ENCODE measurements at places on chromosomes 4 and X.

GRCh38 chr4:11748164-11748872 lies 319.6 kb upstream of the HS3ST1 start:
- peak; percentile 37 for DNase-seq
- H3K27ac ChIP-seq: 0 out of 2 replicates have a peak overlapping the region, but pooled peaks have one; percentile 2
- no peaks in the 10 kb centered on the region for H3K27me3 ChIP-seq

GRCh38 chrX:150768580-150769190 lies 75.5 kb downstream of the MTMR1 start:
- H3K27me3 ChIP-seq: no peaks in the 10 kb centered on the region
- no peaks in the 10 kb centered on the region for H3K4me1 ChIP-seq
- H3K27ac ChIP-seq: no peak overlapping the region

GRCh38 chrX:26511589-26512363 lies 295.8 kb downstream of the MAGEB5 start:
- H3K27ac ChIP-seq: no peak overlapping the region
- H3K4me1 ChIP-seq: no peaks in the 10 kb centered on the region
- no peak for DNase-seq
- no peaks in the 10 kb centered on the region for H3K27me3 ChIP-seq
- no peak overlapping the region for H3K4me3 ChIP-seq
- no peaks in the 10 kb centered on the region for H3K36me3 ChIP-seq

- H3K27ac ChIP-seq: no peak overlapping the region
- H3K4me1 ChIP-seq: no peaks in the 10 kb centered on the region
Measured at GRCh38 chr4:46329118-46329976, 60.6 kb downstream of the GABRA2 start.

- no peaks in the 10 kb centered on the region for H3K27me3 ChIP-seq
- no peak for DNase-seq
- H3K36me3 ChIP-seq: no peaks in the 10 kb centered on the region
- H3K4me3 ChIP-seq: no peak overlapping the region
- no peaks in the 10 kb centered on the region for H3K4me1 ChIP-seq
Measured at GRCh38 chr4:91935217-91935616, 368.5 kb upstream of the GRID2 start.

GRCh38 chrX:45513042-45513441 lies 312.4 kb upstream of the DIPK2B start:
- no peaks in the 10 kb centered on the region for H3K27me3 ChIP-seq
- DNase-seq: no peak
- no peak overlapping the region for H3K4me3 ChIP-seq
- H3K27ac ChIP-seq: no peak overlapping the region
- no peaks in the 10 kb centered on the region for H3K36me3 ChIP-seq
- H3K4me1 ChIP-seq: no peaks in the 10 kb centered on the region

DNA sequence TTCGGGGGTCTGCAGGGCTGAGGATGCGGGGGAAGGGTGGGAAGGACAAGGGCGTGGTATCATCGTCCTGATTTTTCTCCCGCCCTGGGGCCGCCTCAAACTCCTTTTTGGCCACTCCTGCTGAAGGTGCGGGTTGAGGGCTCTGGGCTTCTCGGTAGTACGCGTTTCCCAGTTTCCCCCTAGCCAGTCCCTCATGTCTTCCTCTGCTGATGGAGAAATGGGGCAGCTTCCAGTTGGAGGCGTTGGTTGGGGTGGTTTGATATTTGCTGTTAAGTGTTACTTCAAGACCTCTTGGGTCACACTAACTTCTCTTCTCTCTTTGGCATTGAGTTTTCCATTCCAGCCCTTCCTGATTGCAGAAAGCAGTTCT lies 482 bp downstream of the GSTCD start:
- H3K36me3 ChIP-seq: 0 out of 2 replicates have a peak, but pooled peaks cover 2% of the 10 kb centered on the region
- DNase-seq: peak; percentile 65
- H3K27ac ChIP-seq: peak overlapping the region; percentile 91
- peak overlapping the region; percentile 85 for H3K4me3 ChIP-seq
- H3K27me3 ChIP-seq: no peaks in the 10 kb centered on the region

DNA sequence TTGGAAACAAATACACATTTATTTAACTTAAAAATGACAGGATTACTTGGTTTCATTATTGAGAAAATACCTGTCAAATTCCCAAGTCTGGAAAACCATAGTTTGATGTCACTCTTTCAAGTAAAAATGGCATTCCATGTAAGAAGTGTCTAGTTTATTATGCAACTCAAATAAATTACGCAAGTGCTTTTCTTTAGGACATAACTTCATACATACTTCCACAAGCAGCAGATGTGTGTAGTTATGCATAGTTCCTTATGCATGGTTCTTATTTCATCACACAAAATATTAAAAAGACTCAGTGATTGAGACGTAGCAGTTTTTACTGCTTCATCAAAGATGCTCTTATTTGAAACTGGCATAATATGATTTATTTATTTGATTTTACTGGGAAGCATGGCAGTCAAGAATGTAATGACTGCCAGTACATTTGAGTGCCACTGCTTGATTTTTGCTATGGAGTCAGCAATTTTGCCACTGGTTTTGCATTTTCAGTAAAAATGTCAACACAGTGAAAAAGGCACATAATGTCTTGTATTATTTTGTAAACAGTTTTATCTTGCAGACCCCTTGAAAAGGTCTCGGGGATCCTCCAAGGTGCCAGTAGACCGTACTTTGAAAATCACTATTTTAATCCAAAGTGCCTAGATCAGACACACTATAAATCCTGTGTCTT lies 62.1 kb downstream of the CLCN3 start:
- H3K27me3 ChIP-seq: no peaks in the 10 kb centered on the region
- H3K4me1 ChIP-seq: no peaks in the 10 kb centered on the region
- H3K36me3 ChIP-seq: 0 out of 2 replicates have a peak, but pooled peaks cover 3% of the 10 kb centered on the region
- H3K27ac ChIP-seq: no peak overlapping the region
- no peak for DNase-seq

GRCh38 chrX:153587342-153587741 lies 11.6 kb downstream of the CCNQ start:
- no peak overlapping the region for H3K27ac ChIP-seq
- H3K4me1 ChIP-seq: no peaks in the 10 kb centered on the region
- no peaks in the 10 kb centered on the region for H3K36me3 ChIP-seq
- no peaks in the 10 kb centered on the region for H3K27me3 ChIP-seq
- DNase-seq: no peak

- peak; percentile 58 for DNase-seq
- no peak overlapping the region for H3K4me3 ChIP-seq
- H3K4me1 ChIP-seq: peaks cover 9% of the 10 kb centered on the region
- no peaks in the 10 kb centered on the region for H3K27me3 ChIP-seq
Measured at GRCh38 chr4:22531311-22532019, 15.6 kb upstream of the ADGRA3 start.

- H3K4me3 ChIP-seq: no peak overlapping the region
- H3K27me3 ChIP-seq: no peaks in the 10 kb centered on the region
- no peaks in the 10 kb centered on the region for H3K4me1 ChIP-seq
- no peak overlapping the region for H3K27ac ChIP-seq
- DNase-seq: no peak
- H3K36me3 ChIP-seq: no peaks in the 10 kb centered on the region
Measured at GRCh38 chr4:185379326-185380295, 16.1 kb downstream of the LRP2BP start.

DNA sequence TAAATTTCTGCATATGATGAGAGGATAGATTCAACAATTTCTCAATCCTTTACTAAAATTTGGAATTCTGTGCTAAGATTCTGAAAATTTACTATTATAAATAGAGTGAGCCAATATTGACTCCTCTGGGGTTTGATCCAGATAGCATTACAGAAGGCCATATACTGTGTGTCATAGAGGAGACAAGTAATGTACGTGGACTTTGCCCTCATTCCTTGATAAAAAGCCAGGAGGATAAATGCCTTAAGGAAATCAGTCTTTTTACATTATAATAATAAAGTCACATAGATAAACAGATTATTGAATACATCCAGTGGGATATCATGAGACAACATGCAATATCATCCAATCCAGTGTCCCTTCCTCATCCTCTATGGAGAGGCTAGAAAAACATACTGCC lies 188.0 kb upstream of the HDX start:
- H3K4me1 ChIP-seq: no peaks in the 10 kb centered on the region
- H3K4me3 ChIP-seq: no peak overlapping the region
- no peaks in the 10 kb centered on the region for H3K27me3 ChIP-seq
- no peak overlapping the region for H3K27ac ChIP-seq

DNA sequence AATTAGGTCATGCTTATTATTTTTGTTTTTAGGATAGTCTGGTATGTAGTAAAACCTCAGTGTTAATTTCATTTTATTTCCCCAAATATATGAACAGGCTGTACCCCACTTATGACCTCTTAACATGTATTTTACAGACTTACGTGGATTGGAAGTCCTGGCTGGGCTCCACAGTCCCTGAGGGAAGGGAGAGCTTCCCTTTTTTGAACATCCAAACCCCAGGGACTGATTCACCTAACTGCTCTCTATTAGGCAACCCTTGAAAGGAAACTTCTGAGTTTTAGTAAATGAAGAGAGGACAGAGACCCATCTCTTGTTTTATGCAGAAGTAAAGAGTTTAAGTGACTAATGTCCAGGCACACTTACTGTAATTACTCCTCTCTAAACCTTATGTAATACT lies 233.1 kb upstream of the SPRY1 start:
- DNase-seq: no peak
- H3K4me3 ChIP-seq: no peak overlapping the region
- no peaks in the 10 kb centered on the region for H3K4me1 ChIP-seq
- no peak overlapping the region for H3K27ac ChIP-seq
- no peaks in the 10 kb centered on the region for H3K27me3 ChIP-seq
- no peaks in the 10 kb centered on the region for H3K36me3 ChIP-seq

Measured in SJCRH30 (cell line).